ENCODE measurements at places on chromosomes 6 and 20. TPM values are rescaled to one million over a fixed set of nuclear protein-coding genes. Genes with fewer than 3 reads are reported as not detected.

CCM2L gene
- 2.7 TPM for polyA plus RNA-seq

CTNNBL1 gene
- 148 TPM for polyA plus RNA-seq

DNA sequence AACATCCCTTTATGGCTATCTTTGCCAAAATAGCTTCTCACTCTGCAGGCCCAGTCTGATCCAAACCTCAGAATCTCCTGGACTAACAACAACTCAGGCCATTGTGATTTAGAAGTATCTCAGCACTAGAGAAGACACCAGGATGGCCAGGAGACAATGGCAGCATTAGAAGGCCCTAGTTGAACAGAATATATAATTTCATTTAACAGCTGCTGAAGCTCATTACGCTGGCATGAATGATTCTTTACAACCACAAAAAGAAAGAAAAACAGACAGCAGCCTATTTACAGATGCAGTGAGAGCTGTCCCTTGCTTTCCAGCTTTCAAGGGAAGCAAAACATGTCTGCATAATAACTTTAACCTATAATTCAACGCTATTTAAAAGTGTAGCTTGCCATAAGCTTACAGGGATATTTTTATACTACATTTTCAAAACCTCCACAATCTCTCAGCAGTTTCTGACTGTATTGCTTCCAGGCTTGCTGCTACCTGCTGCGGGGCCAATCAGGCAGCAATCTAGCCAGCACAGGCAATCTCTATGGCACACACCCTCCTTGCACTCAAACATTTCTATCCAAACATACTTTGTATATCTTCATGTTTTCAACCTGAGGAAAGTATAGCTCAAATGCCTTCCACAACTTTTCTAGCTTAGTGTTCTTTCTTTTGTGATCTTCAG lies 107.3 kb downstream of the OGFRL1 start:
- peak; percentile 32 for DNase-seq

DNA sequence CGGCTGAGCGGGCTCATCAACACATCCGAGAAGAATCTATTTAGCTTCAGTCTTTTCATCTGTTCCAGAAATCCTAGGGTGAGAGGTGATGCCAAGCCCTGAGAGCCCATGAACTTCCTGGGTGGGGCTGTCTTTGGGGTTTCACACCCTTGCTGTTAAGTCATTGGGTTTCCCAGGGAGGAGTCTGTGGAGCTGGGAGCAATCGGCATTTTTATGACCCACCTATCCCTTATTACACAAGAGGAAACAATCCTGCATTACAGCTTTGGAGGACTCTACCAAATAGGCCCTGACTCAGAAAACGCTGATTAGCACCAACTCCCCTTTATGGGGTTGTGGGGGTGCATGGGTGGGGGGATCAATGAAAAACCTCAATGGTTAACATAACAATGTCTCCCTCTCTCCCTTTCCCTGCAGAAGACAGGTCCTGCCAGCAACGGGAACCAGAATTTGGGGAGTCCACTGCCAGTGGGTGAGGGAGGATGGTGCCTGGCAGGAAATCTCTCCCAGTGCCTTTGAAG lies 46.3 kb downstream of the EZR start:
- no peak for DNase-seq

DNA sequence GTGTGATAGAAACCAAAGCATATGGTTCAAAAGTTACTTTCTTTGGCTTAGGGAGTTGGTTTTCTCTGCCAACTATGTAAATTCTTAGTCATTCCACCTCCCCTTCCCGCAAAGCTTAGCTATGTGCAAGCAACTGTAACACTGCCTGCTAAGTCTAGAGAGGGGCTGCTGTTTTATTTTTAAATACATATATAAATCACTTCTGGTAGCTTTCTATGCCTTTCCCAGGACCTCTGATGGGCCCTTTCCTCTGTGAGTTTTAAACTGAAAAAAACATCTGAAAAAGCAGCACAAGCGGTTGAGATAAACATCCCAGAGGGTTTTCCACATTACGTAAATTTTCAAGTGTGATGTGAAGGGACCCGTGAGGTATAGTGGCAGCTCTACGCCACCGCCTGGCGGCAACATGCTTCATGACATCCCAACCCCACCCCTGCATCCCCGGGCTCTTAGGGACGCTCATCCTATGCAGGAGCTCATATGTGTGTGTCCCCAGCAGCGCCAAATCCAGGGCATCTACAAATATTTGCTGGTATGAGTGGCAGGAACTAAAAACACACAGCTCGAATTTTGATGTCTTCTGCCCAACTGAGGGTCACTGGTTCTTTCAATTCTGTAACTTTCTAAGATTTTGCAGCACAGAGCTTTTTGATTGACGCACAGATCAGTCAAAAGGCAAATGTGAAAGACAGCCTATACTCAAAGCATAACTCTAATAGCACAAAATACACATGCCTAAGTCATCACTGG lies 12.7 kb downstream of the SAYSD1 start:
- peak; percentile 85 for DNase-seq

FAM83D gene
- polyA plus RNA-seq = 2.3 TPM

DNA sequence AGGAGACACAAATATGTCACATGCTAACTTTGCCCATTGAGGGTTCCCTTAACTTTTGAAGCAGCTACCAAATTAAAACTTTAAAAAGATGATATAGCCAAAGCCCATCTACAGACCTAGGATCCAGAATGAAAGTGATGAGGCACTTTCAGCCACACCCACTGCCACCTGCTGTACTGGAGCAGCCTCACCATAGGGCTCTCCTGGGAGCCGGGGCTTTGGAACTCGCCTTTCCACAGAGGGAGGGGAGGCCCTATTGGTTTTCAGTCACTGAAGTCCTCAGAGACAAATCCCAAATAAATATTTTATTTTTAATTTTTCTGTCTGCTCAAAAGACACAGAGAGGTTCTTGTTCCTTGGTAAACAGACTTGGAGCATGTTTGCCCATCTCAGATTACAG lies 238.1 kb upstream of the TAB2 start:
- no peak for DNase-seq

NKAPL gene
- 2.2 TPM for polyA plus RNA-seq

WFDC2 gene
- polyA plus RNA-seq = 57.7 TPM

DNA sequence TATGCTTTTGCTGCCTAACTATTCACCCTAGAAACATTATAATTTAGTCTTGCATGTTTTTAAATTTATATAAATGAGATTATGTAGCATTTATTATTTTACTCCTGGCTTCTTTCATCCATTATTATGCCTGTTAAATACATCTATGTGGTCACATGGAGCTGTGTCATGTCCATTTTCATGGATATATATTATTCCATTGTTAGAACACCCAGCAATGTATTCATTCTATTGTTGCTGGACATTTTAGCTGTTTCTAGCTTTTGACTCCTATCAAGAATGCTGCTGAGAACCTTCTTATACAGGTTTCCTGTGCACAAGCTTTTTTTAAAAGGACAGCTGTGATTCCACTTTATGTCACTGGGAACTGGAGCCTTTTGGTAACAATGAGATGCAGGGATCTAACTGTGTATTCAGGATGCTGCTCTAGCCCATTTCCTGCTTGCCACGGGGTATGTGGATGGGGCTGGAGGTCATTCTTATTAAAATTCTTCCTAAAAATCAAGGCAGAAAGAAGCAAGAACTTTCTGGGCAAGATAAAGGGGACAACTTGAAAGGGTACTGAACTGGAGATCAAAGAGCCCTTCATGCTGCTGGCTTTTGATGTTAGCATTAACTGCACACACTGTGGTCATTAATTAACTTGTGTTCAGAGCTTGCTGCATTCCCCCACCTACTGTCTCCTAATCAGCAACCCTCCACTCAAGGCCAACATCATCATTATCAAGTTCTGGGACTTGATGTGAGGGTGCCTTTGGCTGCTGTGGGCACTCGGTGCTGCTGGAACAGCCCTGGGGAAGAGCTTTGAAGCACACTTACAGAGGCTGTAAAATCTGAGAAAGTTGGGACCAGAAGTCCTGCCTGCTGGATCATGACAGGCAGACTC lies 96.6 kb upstream of the AKIRIN2 start:
- DNase-seq = no peak

DNA sequence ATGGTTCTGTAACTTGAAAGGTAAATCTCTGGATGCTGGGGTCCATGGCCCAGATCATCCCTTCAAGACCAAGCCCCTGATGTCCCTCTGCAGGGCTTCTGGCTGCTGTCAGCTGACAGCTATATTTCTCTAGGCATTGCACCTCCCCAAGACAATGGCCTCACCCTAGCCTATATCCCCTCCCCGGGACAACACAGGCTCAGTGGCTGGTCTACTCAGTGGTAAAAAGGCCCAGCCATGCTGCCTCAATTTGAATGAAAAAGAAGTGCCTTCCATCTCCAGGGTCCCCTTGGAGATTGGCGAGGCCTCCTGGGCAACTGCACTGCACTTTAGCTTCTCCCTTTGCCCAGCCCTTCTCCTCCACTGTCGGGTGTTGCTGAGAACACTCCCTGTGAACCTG lies 602.8 kb downstream of the CDH26 start:
- no peak for DNase-seq

GRCh38 chr6:143692696-143693095 lies 14.9 kb downstream of the PHACTR2 start:
- DNase-seq = no peak

- DNase-seq = no peak
Measured at GRCh38 chr20:3894796-3895195, 5.6 kb downstream of the PANK2 start.

MRPS10 gene
- 28.1 TPM for polyA plus RNA-seq

GRCh38 chr20:63568986-63569949 lies 4.8 kb downstream of the HELZ2 start:
- no peak for DNase-seq

GRCh38 chr6:39638126-39638822 lies 86.9 kb downstream of the KIF6 start:
- no peak for DNase-seq

IL20RA gene
- polyA plus RNA-seq = 13.6 TPM

DNA sequence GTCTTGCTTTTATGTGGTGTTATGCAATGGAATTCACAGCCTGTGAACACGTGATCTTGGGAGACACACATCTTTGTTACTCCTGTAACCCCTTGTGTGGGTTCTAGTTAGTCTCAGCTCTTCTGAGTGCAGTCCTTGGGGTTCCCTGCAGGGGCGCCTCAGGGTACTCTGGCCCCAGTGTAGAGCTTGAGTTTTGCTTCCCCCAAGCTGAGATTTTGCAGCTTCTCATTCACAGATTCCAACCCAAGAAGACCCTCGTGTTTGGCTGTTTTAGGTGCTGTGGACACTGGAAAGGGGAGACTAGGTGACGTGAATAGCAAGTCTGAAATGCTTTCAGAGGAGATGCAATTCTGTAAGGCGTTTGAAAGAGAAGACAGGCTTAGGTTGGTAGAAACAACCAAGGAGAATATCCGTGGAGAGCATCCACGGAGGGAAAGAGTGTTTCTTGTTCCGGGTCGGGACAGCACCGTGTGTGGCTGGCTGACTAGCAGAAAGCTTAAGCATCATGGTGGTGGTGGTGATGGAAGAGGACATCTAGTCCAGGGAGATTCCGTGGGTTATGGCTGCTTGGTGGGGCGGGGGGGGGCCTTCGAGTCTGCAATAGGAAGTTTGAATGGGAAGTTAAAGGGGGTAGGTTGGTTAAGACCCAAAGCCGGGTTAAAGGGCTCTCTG lies 30.1 kb downstream of the DUSP22 start:
- DNase-seq = no peak

GRCh38 chr6:121539439-121539838 lies 104.0 kb downstream of the GJA1 start:
- no peak for DNase-seq

DNA sequence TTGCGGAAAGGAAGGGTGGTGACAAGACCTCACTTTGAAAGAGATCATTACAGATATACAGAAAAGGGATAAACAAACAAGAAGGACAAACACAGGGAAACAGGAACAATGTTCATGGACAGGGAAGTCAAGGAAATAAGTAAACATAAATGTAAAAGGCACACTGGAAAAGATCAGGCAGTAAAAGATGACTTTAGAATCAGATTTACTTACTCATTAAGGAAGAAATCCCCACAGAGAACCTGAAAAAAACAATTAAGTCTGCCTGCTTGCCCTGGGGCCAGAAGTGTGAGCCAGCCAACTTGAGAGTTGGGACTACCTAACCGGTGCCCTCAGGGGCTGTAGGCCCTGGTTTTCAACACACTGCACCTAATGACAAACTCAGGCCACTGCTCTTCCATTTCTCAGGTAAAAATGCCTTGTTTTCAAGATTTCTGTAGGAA lies 1.7 kb downstream of the APMAP start:
- peak; percentile 22 for DNase-seq

DNA sequence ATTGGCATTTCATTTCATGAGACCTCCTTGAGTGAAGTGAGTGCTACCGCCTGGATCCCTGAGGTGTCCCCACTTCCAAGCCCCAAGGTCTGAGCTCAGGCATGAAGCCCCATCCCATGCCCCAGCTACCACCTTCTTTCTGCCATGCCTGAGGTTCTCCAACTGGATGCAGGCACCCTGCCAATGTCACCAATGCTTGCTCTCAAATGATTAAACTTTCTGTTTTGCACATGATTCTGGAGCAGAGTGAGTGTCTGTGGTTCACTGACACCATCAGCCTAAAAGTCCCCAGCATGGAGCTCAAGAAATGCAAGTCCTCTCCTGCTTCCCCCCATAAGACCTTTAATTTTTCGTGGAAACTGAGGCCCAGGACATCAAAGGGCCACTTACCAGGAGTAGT lies 43.7 kb upstream of the BPIFA2 start:
- no peak for DNase-seq

DNA sequence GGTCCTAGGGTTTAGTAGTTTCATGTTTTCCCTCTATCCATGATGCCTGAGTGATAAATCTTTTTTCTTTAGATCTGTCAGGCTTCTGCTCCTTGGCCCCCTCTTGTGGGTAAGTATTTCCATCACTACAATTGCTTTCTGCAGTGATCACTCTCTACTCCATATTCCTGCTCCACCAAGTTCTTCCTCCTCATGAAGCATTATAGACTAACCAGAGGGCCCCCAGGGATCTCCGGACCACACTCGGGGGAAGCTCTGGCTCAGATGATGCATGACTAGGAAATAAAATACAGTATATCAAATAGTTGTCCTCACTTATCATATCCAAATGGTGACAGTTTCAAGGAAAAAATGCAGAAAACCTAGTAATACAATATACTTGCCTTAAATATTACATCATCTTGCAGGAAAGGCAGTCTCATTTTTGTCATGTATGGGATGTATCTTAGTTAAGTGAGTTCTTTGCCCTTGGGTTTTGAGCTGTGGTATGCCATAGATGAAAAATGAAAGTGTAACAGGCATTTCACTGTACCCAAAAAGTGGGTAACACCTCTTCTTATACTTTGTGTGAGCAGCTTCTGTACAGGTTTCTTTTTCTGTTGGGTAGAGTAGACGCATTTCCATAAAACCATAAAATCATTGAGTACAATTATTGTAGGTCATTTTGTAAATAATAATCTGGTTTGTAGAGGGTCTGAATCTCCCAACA lies 200.9 kb upstream of the EYA4 start:
- peak; percentile 31 for DNase-seq

SLC35F1 gene
- 0.50 TPM for polyA plus RNA-seq

GRCh38 chr20:47007826-47008655 lies 113.4 kb downstream of the EYA2 start:
- no peak for DNase-seq

DNA sequence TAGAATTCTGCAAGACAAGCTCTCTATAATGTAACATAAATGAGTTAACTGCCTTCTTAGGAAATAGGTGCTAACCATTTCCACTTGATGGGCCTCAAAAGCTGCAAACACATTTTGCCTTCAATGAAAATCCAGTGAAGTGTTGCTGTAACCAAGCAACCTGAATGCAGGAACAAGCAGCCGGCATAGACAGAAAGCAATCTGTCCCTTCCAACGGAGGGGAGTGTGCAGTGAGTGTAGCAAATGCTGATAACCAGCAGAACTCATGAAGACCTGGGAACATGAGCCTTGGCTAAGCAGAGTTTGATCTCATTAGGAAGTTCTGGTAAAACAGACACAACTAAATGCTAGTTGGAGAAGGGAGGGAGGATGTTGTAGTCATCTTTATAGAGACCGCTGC lies 697.8 kb downstream of the KIF16B start:
- no peak for DNase-seq

Measured in stomach (tissue), 19 donors.